COLO829 (cell line): ENCODE measurements at places on chromosomes 2 and 18.
A peak's percentile ranks its signal among the peaks of the same experiment; 100 is the strongest.

DNA sequence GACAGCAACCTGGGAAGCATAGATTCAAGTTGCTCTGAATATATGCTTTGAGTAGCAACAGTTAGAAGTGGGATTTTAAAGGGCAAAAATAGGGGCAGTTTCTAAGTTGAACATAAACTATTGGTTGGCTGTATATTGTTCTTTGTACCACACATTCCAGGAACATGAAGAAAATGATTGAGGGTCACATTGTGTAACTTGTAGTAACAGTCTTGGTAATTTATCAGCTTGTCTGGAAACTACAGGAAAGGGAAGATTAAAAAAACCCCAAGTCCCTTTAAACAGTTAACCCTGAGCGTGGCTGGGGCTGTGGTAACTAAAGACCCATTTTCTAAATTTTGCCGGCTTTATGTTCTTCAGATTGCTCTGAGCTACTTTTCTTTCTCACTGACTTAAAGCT is 7.4 kb downstream of the PLEKHB2 start:
- no peak for DNase-seq

DNA sequence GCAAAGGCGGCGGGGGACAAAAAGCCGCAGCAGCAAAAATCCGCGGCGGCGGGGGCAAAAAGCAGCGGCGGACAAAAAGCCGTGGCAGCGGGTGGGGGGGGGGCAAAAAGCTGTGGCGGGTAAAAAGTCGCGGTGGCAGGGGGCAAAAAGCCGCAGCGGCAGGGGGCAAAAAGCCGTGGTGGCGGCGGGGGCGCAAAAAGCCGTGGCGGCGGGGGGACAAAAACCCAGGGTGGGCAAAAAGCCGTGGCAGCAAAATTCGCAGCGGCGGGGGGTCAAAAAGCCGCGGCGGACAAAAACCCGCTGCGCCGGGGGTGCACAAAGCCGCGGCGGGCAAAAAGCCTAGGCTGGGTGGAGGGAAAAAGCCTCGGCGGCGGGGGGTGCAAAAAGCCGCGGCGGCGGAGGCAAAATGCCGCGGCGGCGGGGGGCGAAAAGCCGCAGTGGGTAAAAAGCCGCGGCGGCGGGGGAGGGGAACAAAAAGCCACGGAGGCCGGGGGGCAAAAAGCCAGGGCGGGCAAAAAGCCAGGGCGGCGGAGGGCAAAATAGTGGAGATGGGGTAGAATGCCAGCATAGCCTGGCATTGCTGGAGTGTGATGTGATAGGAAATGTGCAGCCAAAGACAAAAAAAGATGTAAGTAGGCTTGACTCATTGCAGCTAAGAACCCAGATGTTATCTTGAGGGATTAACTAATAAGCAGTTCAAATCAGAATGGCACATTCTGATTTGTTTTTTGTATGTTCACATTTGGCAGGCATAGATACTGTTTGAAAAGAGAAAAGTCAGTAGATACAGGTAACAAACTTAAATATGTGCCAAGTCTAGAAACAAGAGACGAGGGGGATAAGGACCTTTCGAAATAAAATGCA is 1076.3 kb downstream of the RPIA start:
- DNase-seq, result no peak

GRCh38 chr2:2173633-2174032 is 157.4 kb downstream of the MYT1L start:
- DNase-seq, result no peak

DNA sequence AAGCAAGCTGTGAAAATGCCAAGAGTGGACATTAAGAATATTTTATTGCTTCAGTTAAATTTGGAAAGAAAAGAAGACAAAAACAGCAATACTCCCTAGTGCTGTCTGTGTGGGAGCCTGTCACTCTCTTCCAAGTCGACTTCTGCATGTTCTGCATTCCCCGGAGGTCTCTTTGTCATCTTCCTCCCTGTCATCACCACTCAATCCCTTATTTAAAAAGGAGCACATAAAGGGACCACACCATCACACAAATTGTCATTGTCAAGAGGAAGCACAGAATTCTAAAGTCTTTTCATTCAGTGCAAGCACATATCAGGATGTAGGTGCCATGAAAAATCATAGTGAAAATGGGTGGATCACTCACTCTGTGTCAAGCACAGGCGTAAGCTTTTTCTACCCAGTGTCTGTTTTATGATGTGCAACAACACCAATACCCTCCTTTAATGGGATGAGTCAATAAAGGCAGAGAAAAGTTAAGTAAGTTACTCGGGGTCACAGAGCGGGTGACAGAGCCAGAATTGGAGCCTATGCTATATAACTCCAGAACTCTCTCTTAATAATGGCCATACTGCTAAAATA is 222.4 kb upstream of the HNMT start:
- DNase-seq, result no peak

GRCh38 chr2:86646865-86647264 is 23.2 kb upstream of the RNF103 start:
- DNase-seq, result no peak

DNA sequence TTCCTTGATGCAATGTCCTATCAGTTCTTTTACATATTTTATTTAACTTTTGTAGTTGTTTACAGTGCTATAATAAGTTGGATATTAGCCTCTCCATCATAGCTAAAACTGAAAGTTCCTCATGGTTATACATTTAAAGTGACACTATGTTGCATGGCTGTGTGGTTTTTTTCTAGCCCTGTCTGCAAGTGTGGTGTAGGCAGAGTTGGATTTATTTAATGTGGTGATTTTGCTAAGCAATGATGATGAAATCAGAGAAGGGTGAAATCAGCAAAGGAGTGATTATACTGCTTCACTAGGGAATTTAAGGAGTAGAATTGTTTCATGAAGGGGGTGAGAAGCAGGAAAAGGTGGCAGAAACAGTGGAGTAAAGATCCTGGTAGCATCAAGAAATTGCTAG is 18.3 kb upstream of the ENOSF1 start:
- no peak for DNase-seq

GRCh38 chr2:86413296-86414094 is 27.7 kb upstream of the KDM3A start:
- DNase-seq, result no peak

- no peak for DNase-seq
Observed at GRCh38 chr2:127570282-127571250, 35.1 kb downstream of the MYO7B start.

- no peak for DNase-seq
Observed at GRCh38 chr2:3470166-3470651, 49.1 kb downstream of the ADI1 start.

GRCh38 chr2:19367326-19367725 is 8.9 kb upstream of the OSR1 start:
- DNase-seq, result no peak

- DNase-seq, result peak; percentile 78
Observed at GRCh38 chr2:105627534-105627933, 117.2 kb upstream of the NCK2 start.

DNA sequence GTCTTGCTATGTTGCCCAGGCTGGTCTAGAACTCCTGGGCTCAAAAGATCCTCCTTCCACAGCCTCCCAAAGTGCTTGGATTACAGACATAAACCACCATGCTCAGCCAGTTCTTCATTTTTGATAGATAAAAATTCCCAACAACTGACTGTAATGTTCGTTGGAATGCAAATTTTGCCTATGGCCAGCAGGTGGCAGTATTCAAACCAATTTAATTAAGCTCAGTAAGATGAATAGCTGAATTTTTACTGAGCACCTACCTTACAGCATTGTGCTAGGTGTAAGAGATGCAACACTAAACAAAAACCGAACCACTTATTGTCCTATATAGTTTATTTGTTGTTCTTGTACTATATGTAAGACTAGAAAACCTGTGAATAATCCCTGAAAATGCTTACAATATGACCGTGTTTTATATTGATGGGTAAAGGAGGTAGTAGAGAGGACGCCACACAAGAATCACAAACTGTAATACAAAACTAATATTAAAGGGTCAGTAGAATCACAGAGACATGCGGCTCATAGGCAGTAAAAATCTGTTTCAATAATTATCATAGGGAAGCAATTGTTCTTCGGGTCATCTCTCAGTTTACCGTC is 8.2 kb upstream of the TMEM182 start:
- DNase-seq, result peak; percentile 54

- DNase-seq, result no peak
Observed at GRCh38 chr2:53620981-53621380, 146.6 kb upstream of the CHAC2 start.

DNA sequence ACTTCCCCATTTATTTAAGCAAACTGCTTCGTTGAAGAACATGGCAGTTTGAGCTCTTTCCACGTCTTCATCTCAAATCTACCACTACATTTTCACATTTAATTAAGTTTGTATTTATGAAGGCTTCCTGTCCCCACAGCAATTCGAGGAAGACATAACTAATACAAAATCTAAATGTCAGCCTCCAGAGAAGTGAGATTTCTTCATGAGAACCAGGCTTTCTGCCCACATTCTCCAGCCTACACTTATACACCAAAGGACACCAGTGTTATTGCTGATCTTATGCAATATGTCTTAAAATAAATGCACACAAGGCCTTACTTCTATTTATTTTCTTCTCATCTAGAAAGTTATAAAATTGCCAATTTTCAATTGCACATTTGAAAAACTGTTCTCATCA is 1209.3 kb upstream of the FAM98A start:
- no peak for DNase-seq

DNA sequence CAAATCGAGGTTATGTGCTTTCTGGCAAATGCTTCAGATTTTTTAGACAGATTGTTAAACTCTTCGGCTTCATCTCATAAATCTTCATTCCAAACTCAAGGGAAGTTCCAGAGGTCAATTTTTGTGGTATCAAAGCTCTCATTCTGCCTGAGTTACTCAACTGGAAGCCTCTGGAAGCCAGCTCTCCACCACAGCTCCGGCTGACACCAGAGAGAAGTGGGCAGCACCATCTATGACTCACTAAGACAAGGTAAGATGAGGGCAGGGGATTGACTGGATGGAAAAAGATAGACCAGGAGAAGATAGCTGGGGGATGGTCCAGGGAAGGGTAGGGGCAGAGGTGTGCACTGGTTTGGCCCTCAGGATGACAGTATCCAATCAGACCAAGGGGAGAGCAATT is 137.3 kb upstream of the HNRNPA3 start:
- DNase-seq, result no peak

DNA sequence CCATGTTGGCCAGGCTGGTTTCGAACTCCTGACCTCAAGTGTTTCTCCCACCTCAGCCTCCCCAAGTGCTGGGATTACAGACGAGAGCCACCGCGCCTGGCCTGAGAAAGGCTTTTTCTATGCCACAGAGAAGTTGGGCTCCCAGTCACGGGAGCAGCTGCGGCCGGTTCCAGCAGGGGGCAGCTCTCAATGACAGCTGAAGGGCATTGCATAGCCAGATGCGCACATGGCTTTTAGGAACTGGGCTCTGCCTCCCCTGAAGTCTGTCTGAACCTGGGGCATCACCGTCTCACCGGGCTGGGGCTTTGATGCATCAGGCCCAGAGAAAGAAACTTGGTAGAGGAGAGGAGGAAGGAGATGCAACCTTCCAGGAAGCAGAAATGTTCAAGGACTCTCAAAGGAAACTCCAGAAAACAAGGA is 84.2 kb upstream of the LAPTM4A start:
- DNase-seq, result peak; percentile 21

GRCh38 chr2:84980263-84980983 is 9.5 kb downstream of the KCMF1 start:
- DNase-seq, result no peak

DNA sequence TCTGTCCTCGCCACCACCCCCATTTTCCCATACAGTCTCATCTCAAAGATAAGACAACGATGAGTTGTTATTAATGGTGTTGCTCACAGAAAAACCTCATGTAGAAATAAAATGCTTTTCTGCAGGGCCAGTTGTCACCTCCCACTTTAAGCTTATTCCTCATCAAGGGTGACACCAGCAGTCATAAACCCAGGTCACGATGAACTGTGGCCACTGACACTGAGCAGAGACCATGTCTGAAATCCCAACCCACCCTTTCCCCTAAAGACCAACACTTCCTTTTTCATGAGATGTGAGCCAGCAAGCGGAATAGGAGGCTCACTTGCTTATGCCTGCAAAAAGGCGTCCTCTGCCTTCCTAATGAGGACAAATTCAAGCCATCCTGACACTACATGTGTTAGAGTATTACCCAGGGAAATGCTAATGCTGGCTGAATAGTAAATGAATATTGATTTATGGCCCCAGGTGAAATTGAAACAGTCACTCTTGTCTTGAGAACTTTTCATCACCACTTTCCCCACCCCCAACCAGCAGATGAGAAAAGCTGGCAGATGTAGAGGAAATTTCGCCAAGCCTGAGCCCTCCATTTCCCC is 228.4 kb downstream of the MGAT5 start:
- DNase-seq, result no peak

GRCh38 chr2:45532181-45532580 is 78.9 kb downstream of the SRBD1 start:
- no peak for DNase-seq

DNA sequence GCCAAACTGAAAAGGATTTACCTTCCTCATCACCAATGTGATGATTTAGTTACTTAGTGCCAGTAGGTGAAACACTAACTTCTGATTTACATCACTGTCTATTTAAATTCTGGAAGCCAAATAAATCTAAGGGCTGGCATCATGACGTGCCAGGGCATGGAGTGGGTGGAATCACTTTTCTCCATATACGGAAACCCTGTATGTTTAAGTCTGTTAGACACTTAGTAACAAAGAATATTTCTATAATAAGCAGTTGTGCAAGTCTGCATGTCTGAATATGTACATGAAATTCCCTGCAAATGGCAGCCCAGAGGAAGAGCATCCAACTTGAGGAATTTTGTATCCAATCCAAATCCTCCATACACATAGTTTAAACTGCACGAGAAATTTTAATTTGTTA is 243.1 kb upstream of the SMAD7 start:
- no peak for DNase-seq

GRCh38 chr2:151819920-151820319 is 8.3 kb downstream of the ARL5A start:
- no peak for DNase-seq

DNA sequence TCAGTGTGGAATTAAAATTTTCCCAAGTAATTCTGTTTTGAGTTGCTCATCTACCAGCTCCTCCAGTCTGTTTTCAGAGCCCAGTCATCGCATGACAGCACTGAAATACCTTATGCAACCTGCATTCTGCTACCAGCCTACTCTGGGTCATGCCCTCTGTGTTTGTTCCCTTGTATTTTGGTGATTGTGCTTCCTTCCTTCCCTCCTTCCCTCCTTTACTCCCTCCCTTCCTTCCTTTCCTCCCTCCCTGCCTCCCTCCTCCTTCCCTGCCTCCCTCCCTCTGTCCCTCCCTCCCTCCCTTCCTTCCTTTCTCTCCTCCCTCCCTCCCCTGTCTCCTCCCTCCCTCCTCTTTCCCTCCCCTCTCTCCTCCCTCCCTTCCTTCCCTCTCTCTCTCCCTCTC is 289.6 kb downstream of the CDH2 start:
- DNase-seq, result no peak

DNA sequence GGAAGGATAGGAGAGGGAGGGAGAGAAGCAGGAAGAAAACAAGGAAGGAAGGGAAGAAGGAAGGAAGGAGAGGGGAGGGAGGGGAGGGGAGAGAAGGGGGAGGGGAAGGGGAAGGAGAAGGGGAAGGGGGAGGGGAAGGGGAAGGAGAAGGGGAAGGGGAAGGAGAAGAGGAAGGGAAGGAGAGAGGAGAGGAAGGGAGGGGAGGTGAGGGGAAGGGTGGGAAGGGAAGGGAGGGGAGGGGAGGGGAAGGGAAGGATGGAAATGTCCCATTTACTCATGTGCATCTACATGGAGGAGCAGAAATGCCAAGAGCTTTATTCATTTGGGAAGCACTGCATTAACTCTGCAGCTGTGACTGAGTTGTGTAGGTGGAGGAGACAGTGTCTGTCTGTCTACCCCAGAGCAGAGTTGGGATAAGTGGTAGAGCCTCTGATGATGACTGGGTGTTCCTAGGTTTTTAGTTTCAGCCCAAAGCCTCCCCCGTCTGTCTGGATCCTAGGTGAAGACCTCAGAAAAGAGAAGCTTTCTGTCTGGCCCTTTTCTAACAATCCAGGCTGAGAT is 131.3 kb downstream of the COL6A3 start:
- peak; percentile 45 for DNase-seq
